ENCODE measurements at places on chromosomes 3 and 15. TPM values are rescaled to one million over a fixed set of nuclear protein-coding genes. Genes with fewer than 3 reads are reported as not detected.

REC114 gene
- not detected for total RNA-seq

PTX3 gene
- 186 TPM for total RNA-seq

CFAP91 gene
- total RNA-seq: 0.77 TPM

CLDN18 gene
- 0.12 TPM for total RNA-seq
